ENCODE measurements at places on chromosomes 3 and 15. TPM values are rescaled to one million over a fixed set of nuclear protein-coding genes. Genes with fewer than 3 reads are reported as not detected.

- no peak for DNase-seq
Observed at GRCh38 chr15:85031086-85031943, 49.7 kb downstream of the PDE8A start.

GRCh38 chr15:26294059-26294689 lies 431.0 kb upstream of the ATP10A start:
- DNase-seq: no peak

GRCh38 chr3:195045481-195046210 lies 225.3 kb downstream of the XXYLT1 start:
- DNase-seq: no peak

- DNase-seq: no peak
Observed at GRCh38 chr3:194536871-194537637, 50.3 kb upstream of the ATP13A3 start.

The PRSS50 gene
- total RNA-seq: under 0.01 TPM

The GPR176 gene
- 0.27 TPM for total RNA-seq
